ENCODE measurements at places on chromosomes 2 and 18.
A peak's percentile ranks its signal among the peaks of the same experiment; 100 is the strongest.

GRCh38 chr2:238655198-238655860 is 192.6 kb upstream of the TWIST2 start:
- DNase-seq, result no peak

DNA sequence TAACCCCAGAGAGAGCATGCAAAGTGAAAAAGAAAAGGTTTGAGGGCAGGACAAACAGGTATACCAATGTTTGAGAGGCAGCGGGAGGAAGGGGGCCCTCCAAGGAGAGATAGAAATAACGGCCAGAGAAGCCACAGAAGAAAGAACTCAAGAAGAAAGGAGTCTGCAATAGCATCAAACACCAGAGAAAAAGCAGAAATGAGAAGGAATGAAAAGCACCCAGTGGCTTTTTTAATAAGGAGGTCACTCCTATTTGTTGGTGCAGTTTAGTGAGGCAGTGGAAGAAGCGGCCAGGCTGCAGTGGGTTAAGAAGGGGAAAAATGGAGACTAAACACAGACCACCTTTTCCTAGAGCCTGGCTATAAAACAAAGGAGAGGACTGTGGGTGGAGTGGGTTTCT is 177.2 kb downstream of the THADA start:
- DNase-seq, result no peak

GRCh38 chr2:238235331-238235732 is 4.5 kb downstream of the HES6 start:
- no peak for DNase-seq

DNA sequence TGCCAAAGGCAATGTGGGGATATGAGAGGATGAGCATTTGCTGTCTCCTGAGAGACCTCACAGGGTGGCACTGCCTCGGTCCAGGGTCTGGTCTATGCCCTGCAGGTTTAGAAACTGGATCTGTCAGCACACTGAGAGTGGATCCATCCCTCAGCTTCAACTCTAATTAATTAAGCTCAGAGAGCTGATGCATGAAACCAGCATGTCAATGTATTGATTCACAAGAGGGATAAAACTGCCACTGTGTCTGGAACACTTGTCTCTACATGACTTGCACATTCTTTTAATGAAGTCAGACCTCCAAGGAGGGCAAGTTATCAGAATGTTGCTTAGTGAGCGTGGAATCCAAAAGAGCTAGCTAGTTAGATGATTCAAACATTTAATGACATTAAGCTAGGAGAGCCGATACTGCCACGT is 22.5 kb upstream of the POLE4 start:
- DNase-seq, result no peak

DNA sequence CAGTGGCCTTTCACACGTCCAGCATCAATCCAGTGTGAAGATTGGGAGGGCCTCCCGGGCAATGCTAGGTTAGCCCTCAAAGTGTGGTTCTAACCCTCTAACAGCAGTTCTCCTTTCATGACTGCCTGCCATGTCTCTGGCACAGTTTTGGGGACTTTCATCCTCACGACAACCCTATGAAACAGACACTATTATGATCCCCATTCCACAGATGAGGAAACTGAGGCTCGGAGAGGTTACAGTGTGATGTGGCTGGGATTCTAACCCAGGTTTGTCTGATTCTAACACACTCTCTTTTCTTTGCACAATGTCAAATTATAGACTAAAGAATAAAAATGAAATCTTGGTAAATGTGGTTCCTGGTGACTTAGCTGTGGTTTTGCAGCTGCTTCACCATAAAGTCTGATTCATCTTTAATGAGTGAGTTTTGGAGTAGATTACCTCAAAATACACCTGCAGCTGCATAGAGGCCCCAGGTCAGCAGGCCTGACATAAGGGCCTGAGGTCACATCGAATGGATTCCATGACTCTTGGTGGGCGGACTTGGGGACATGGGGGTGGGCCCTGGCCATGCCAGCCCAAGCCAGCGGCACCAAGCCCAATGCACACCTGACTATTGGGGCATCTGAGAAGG is 214.4 kb downstream of the GLI2 start:
- no peak for DNase-seq

GRCh38 chr2:51335087-51336058 is 303.4 kb upstream of the NRXN1 start:
- DNase-seq, result no peak

GRCh38 chr2:69054431-69054830 is 41.5 kb downstream of the ANTXR1 start:
- DNase-seq, result peak; percentile 73

- no peak for DNase-seq
Observed at GRCh38 chr2:98438190-98439133, 6.2 kb upstream of the INPP4A start.

DNA sequence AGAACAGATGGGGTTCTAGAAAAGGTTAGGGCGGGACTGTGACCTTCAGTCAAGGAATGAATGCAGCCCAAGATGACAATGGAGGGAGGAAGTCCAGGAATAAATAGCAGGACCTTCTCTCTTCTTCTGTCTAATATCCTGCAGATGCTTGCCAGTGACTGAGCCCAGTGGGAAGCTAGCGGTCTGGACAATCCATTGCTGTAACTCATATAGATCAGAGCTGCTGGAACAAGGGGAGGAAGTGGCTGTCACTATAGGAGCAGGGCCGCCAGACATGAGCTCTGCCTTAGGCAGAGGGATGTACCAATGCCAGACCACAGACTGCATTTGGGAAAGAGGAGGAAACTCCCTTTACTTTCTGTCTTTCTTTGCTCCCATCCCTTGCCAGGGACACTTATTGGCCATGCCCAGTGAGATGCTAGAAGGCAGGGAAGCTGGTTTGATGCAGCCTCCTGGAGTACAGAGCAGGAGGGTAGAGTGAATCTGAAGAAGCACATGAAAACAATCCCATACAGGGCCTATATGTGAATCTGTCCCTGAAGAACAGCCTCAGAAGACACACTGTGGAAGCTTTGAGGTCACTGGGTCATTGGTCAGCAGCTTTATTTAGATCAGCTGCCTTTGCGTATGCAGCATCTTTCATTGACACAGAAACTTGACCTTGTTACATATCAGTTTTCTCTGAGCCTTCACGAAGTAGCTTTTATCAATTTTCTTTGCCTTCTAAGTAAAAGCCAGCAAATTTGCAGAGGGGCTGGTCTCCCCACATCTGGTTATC is 65.4 kb downstream of the CCDC85A start:
- peak; percentile 41 for DNase-seq

DNA sequence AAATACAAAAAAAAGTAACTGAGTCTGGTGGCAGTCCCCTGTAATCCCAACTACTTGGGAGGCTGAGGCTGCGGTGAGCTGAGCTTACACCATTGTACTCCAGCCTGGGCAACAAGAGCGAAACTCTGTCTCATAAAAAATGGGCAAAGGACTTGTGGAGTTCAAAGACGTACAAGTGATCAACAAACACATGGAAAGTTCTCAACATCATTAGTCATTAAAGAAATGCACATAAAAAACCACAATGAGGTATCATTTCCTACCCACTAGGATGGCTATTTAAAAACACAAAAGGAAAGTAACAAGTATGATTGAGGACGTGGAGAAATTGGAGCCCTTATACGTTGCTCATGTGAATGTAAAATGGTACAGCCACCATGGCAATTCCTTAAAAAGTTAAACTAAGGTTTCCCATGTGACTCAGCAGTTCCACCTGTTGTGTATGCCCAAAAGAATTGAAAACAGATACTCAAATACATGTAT is 52.3 kb downstream of the RAB10 start:
- DNase-seq, result no peak

DNA sequence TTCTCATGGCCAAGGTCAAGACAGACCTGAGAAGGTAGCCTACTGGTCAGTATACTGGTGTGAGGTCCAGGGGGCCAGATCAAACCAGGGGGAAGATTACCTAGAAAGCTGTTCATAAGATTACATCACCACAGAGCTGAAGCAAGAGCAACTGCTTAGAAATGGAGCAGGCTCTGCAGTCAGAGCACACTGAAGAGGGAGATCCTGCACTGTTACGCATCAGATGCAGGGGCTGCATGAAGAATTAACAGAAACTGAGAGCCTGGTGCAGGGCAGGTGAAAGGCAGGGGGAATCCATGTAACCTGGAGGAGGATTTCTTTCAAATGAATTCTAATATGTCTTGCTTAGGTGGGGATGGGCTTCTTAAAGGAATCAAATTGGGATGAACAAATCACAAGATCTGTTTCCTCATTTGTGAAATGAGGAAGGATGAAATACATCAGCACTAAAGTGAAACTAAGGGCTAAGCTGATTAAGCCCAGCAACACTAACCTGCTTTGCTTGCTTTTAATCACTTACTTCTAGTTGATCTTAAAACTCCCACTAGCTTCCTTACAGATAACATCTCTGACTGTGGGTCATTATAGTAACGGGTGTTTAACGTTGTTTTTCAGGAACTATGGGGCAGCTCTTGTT is 74.3 kb upstream of the ADAM23 start:
- DNase-seq, result peak; percentile 41

GRCh38 chr2:224145751-224146355 is 106.8 kb upstream of the SERPINE2 start:
- DNase-seq, result no peak

DNA sequence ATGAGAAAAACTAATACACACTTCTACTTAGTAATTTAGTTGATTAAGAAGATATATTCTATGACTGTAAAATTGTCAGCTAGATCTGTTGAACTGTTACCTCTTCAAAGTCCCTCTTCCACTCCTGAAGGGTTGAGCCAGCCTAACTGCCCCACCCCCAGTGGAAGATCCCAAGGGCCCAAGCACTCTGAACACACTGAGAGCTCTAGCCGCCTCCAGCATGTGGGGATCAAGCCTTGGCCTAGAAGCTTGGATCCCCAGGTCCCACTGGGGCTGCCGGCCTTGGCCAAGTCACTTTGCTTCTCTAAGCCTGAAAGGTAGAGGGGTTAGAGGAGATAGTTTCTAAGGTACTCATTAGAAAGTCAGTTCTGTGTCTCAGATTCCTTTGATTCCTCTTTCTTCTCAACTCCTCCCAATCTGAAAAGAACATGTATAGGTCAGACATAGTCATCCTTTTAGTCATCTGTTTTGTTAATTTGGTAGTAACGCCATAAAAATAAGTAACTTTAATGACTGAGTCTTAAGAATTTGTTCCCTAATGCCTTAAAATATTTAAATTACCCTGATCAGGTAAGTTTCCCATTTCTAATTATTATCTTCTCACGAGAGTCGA is 5.6 kb downstream of the CPSF3 start:
- no peak for DNase-seq

DNA sequence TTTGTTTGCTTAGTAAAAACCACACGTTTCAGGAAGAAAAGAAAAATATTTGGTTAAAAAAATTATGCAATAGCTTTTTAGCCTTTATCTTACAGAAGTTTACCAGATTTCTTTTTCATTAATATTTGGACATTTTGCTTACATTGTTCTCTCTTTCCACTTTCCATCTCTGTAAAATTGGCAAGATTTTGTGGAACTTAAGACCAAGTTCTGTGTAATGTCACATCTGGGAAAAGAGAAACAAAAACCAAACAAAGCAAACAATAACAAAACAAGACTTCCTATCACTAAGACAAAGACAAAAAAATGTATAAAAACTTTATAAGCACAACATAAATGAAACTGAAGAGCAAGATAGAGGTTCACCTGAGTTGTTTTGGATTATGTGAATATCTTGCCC is 1392.1 kb upstream of the CELF4 start:
- peak; percentile 84 for DNase-seq

- no peak for DNase-seq
Observed at GRCh38 chr18:67766930-67767329, 250.4 kb upstream of the DSEL start.
